ENCODE measurements at places on chromosomes 6 and 20.
A peak's percentile ranks its signal among the peaks of the same experiment; 100 is the strongest.

GRCh38 chr20:32436142-32436861, 78.2 kb downstream of the ASXL1 start:
- DNase-seq: no peak

DNA sequence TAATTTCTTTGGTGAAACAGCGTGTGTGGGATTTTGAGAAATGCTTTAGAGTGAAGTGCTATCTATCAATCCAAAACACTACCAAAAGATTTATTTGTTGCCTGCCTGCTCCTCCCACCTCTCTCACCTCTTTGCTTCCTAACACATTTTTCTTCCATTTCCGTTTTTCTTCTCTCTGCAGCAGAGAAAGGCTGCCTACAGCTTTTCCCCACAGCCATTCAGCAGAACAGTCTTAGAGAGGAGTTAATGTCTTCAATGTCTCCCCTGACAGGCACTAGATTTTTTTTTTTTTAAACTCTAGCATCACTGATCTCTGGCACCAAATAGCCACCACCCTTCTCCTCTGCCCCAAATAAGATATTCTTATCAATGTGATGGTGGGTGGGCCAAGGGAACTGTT, 327.8 kb upstream of the MAN1A1 start:
- DNase-seq: no peak

GRCh38 chr6:119612911-119613381, 263.4 kb upstream of the MAN1A1 start:
- no peak for DNase-seq

DNA sequence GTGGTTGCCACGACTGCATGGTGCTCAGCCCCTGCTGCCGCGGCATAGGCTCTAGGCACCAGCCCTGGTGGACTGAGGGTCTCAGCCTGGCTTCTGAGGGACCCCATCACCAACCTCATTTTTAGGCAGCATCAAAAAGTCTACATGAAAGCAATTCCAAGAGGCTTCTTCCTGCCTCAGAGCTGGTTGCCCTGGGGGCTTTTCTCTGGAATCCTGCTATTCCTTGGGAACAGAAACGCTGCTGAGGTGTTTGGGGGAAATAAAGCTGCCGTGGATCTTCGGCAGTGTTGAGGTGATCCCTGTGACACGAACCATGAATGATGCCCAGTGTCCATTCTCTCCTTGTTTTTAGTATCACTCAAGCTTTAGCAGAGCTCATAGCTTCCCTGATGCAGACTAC, 148.4 kb upstream of the LRFN2 start:
- no peak for DNase-seq

GRCh38 chr6:157990321-157991066, 8.8 kb downstream of the SYNJ2 start:
- DNase-seq: peak; percentile 39

- no peak for DNase-seq
Observed at GRCh38 chr6:52138284-52138683, 47.9 kb upstream of the IL17A start.

DNA sequence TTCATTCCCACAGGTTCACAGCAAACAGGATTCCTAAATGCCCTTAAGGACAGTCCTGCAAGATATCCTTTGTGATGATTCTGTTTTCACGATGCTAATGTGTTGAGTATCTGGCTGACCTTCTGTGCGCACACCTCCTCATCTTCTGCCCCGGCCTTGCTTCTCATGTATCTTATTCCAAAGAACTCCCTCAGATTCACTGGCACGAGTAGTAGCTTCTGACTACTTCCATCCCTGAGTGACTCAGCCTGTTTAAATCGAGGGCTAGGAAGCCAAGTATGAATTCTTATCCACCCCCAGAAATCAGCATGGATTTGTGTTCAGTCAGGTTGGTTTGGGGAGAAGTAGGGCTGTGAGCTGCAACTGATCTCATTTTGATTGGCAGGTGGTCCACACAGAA, 190.2 kb upstream of the SNX9 start:
- no peak for DNase-seq

GRCh38 chr6:119442776-119443184, 93.2 kb upstream of the MAN1A1 start:
- DNase-seq: peak; percentile 44

DNA sequence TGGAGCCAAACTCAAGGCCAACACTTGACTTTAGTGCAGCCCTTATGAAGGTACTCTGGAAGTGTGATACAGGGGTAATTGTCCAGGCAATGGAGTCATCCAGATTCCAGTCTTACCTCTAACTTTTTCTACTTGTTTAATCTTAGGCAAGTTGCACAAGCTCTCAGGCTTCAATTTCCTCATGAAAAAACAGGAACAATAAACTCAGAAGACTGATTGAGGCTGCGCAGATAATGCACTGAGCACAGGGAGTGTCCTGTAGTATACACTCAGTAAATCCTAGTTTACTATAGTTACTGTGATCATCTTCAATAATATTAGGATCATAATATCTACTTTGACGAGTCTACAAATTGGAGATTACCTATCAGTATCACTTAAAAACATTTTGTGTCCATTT, 127.5 kb upstream of the SMLR1 start:
- DNase-seq: no peak

DNA sequence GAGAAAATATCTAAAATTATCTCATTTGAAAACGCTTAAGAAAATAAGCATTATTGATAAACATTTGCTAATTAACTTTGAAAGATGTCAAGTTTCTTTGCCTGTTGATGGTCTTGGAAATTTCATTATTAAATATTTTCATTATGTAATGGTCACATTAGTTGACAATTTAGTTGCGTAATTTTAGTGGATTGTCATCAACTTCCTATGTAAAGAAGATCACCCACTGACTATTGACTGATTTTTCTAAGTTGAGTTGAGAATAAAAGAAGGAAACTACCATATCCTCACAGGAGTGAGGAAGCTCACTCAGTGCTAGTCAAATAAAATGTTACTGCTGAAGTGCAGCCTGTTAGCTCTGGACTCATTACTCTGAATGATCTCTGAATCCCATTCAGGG, 79.9 kb upstream of the LY86 start:
- no peak for DNase-seq

DNA sequence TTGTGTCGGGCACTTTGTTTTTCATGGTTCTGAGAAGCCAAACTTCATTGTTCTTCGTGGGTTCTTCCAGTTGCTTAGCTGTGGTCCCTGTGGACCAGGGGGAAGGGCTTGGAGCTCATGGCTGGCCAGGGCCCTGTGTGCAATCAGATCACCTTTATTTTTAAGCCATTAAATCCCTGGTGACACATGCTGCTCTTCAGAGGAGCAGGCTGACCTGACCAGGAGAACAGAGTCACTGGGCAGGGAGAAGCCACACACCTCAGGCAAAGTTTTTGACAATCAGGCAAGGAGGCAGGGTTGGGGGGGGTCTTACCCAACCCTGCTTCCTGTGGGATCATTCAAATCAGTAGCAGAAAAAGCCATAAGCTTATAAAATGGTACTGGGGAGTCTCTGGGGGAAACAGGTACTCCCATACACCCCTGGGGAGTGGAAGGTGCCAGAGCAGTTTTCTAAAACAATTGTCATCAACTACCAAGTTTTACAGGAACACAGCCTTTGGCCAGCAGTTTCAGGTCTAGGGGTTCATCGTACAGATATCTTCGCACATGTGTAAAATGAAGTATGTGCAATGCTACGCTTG, 37.0 kb upstream of the PREX1 start:
- no peak for DNase-seq

GRCh38 chr6:36731622-36732310, 34.1 kb downstream of the RAB44 start:
- no peak for DNase-seq

GRCh38 chr6:24464253-24465038, 24.9 kb downstream of the GPLD1 start:
- no peak for DNase-seq

DNA sequence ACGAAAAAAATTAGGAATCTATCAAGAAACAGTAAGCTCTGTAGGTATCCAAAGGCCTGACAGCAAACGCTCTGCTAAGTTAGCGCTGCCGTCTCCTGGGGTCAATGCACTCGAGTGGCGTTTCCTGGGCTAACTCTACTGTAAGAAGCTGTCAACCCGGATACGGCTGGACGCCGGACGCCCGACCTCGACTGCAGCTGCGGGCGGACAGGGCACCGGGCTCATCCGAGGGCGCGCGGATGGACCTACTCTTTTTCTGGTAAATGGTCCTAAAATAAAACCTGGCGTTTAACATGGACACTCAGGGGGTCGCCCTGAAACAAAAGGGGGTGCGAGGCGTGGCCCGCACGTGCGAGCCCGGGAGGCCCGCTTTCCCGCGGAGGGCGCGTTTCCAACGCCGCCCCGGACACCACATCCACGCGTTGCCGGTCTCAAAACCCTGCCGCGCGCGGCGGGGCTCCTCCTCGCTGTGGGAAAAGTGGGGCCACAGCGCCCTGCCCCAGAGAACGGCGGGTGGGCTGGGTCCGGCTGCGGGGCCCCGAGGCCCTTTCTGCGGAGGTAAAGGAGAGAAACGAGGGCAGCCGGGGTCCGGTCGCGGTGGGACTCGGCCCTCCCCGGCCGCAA, 537 bp downstream of the TCP1 start:
- DNase-seq: no peak

DNA sequence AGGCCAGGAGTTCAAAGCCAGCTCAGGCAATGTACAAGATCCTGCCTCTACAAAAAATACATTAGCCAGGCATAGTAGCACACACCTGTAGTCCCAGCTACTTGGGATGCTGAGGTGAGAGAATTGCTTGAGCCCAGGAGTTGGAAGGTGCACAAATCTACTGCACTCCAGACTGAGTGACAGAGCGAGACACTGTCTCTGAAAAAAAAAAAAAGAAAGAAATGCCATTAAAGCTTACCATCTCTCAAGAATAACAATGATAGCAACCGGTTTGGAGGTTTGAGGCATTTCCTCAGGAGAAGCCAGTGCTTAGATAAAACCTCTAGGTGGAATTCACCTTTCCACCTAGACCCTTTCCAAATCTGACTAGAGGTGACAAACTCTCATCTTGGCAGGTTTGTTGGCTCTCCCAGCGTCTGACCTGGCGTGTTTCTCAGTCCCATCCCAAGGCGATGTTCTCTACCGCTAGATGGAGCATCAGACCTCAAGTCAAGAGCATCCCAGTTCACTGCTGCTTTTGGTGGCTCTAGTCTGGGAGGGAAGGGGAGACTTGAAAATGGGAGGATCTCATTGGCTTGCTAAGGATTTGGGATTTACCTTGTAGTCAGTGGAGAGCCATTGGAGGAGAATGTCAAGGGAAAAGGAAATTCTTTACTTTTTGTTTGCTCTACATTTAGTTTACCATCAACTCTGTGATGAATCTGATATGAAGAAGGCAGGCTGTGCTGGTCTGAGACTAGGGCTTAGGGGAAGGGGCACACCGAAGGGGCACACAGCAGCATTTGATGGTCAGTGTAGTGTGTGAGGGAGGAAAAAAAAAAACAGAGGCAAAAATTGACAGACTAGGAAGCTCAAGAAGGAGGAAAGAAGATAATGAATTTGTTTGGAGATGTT, 67.9 kb downstream of the NCOA7 start:
- peak; percentile 26 for DNase-seq

DNA sequence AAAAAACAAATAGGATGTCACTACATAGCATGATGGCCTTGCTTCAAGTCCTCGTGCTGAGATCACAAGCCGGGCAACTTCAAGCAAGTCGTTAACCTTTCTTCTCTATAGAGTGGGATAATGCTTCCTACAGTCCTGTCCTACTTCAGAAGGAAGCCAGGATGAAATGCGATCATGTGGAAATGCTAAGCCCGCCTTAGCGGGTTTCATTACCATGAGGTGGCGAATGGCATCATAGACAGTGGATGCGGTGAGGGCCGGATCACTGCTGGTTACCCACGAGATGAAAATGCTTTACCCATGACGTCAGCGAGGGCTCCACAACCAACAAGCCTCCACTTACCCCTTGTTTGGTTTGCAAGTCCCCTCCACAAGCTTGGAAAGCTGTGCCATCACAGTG, 206.4 kb downstream of the TBXT start:
- DNase-seq: no peak

DNA sequence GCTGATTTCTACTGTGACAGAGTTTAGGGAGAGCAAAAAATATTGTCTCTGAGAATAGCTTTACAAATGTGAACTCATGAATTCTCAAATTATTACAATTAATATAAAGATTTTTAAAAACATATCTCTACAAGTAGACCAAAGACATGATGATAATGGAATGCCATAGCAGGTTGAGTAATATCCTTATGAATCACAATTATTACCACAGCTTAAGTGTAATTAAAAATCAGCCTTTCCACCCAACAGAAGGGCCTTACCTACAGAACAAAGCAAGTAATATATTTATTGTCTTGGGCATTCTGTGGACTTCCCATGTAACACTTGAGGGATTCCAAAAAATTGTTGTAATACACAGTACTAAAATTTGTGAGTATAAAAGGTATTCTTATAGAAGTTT, 1099.6 kb upstream of the GJE1 start:
- DNase-seq: no peak

GRCh38 chr6:148701375-148701774, 45.5 kb upstream of the UST start:
- no peak for DNase-seq

- no peak for DNase-seq
Observed at GRCh38 chr6:45663251-45664221, 285.8 kb upstream of the SUPT3H start.

DNA sequence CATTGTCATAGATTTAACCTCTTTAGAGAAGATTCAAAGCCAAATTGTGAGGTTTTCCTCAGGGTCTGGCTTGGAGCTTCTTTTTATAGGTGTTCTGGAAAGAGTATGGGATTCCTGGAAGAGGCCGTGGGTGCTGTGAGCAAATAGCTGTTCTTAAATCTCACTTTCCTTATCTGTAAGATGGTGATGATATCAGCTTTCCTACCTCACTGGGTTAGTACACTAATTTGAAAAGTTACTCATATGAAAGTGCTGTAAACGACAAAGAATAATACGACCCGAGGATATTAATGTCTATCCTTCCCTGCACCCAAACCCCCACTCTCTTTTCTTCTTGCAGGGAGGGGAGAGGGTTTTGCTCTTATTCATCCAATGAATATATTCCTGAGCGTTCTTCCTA, 116.9 kb upstream of the ENPP5 start:
- no peak for DNase-seq

GRCh38 chr6:155085582-155086257, 90.6 kb downstream of the TIAM2 start:
- no peak for DNase-seq

DNA sequence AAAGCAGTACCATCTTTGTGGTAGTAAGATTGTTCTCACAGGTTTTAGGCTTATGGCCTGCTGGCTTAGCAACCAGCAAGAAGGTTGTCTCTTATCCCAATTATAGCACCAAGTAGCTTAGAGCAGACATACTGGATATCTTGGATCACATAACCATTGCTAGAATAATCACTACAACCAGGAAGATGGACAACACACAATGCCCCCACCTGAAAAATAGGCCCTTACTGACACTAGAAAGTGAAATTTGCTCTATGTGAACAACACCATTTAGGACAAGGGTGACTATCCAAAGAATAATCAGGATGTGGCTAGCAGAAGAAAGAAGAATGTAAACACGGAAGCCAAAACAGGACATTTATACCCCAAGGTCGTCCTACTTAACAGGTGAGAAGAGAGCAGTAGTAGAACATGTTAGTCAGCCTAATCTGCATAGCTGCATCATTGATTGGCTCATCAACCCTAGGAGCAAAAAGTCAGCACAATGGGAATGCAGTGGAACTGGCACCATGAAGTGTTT, 172.7 kb upstream of the MARCKS start:
- no peak for DNase-seq
